Hair follicular keratinocyte (primary cell): ENCODE measurements at places on chromosomes 4 and X. TPM values are rescaled to one million over a fixed set of nuclear protein-coding genes. Genes with fewer than 3 reads are reported as not detected.

Gene TMPRSS11B
- total RNA-seq, result not detected in 2 replicates

Gene CRMP1
- total RNA-seq, result not detected in 2 replicates

Gene NAT8L
- not detected in 2 replicates for total RNA-seq

Gene SOX3
- total RNA-seq, result not detected in 2 replicates

Gene CNKSR2
- total RNA-seq, result 0.27 and 0.31 TPM in 2 replicates

Gene SSX1
- not detected in 2 replicates for total RNA-seq

Gene S100P
- total RNA-seq, result 0.23 TPM in 1 of 2 replicates, not detected in the other

Gene SMR3B
- total RNA-seq, result not detected in 2 replicates

Gene PARM1
- under 0.01 TPM in 1 of 2 replicates, not detected in the other for total RNA-seq

Gene NAA11
- not detected in 2 replicates for total RNA-seq

Gene CSAG3
- not detected in 2 replicates for total RNA-seq

Gene BEX4
- 26.2 and 32.5 TPM in 2 replicates for total RNA-seq
